ENCODE measurements at places on chromosomes 4 and X.

DNA sequence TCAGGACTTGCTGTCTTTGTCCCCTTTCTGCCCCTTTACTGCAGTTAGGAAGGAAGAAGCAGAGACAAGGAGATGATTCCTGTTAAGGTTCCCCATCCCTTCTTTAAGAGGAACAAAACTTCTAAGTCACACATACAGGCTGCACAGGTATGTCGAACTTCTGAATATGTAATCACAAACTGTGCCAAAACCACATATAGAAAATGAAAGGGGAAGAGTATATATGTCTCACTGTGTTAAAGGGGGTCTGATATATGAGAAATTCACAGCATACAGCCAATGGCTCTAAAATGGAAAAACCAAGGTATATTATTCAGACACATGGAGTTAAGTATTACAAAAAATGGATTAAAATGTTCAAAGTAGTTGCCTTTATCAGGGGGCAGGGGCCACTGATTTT lies 11.7 kb downstream of the CFAP97 start:
- DNase-seq: no peak

DNA sequence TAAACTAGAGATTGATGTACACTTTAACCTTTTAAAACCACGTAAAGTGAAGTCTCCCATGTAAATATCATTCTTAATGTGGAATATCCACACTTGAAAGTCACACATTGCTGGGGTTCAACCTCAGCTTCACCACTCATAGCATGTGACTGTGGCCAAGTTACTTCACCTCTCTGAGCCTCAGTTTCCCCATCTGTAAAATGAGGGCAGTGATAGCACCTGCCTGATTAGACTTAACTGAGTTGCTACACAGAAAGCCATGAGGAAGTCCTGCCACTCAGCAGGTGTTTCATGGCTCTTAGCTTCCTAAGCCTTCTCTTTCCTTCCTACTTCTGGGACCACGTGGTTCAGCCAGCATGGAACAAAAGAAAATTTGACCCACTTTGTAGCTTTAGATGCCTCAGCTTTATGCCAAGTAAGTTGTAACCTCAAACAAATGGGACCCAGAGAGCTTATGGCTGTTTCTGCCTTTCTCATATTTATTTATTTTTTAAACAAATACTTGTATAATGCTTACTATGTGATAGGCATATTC lies 277.3 kb upstream of the KLF3 start:
- no peak for DNase-seq

DNA sequence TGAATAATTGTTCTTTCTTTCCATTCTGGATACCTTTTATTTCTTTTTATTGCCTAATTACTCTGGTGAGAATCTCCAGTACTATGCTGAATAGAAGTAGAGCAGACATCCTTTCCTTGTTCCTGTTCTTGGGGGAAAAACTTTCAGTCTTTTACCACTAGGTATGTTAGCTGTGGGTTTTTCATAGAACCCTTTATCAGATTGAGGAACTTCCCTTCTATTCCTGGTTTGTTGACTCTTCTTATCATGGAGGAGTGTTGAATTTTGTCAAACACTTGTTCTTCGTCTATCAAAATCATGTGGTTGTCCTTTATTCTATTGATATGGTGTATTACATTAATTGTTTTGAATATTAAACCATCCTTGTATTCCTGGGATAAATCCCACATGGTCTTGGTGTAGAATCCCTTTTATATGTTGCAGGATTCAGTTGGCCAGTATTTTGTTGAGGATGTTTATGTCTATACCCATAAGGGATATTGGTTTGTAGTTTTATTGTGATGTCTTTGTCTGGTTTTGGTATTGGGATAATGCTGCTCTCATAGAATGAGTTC lies 23.6 kb downstream of the SH3BP2 start:
- no peak for DNase-seq

GRCh38 chr4:54784161-54784671 lies 126.5 kb downstream of the KIT start:
- peak; percentile 19 for DNase-seq

DNA sequence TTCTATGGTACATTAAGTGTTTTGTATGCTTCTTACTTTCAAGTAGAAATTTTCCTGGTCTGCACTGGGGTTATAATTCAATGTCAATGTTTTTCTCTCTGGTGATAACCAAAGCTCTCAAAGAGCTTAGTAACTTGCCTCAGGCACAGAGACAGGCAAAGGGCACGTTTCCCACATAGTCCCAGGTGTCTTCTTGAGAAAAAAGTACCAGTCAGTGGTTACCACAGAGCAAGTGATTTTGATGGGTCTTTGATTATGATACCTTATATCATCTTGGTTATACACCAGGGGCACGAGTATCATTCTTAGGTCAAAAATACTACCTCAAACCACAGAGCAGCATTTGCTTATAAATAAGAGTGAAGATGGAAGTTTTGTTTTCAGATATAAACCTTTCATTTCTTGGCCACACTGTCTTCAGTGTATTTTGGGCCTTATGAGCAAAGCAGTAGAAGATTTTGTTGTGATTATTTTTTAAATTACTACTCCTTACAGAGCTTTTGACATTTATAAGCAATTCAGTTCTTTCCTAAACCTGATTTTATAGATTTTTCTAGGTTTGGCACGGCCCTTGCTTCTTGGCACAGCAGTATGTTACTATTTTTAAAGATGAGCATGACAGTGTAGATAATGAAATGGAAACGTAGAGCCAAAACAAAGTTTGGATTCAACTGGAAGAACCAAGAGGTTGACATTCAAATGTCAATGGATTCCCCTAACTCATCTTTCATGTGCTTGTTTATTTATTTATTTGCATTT lies 85.3 kb upstream of the TLL1 start:
- no peak for DNase-seq

GRCh38 chr4:28675582-28675981 lies 1814.9 kb downstream of the STIM2 start:
- DNase-seq: no peak

DNA sequence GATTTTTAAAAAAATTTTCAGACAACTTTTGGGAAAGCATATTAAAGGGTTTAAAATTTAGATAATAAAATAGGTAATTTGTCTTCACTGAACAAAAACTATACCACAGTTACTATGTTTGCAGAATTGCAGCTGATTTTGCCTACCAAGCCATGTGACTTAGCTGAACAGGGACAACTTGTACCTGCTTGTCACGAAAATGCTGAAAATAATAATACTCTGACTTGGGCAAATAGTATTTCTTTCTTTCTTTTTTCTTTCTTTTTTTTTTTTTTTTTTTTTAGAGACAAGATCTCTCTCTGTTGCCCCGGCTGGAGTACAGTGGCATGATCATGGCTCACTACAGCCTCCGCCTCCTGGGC lies 225.2 kb upstream of the PPP1R2C start:
- DNase-seq: no peak

DNA sequence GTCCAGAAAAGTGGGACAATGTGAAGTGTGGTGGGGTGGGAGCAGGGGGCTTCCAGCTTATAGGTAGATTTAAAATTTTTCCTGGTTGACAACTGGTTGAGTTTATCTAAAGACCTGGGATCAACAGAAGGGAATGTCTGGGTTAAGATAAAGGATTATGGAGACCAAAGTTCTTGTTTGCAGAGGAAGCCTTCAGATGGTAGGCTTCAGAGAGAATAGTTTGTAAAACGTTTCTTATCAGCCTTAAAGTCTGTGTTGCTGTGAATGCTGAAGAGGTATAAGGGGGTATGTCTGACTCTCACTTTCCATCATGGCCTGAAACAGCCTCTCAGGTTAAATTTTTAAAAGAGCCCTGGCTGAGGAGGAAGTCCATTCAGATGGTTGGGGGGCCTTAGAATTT lies 20.5 kb downstream of the MGST2 start:
- peak; percentile 60 for DNase-seq

- DNase-seq: no peak
Observed at GRCh38 chr4:177902386-177902785, 460.1 kb upstream of the AGA start.

- no peak for DNase-seq
Observed at GRCh38 chr4:175988511-175988910, 77.1 kb upstream of the WDR17 start.

DNA sequence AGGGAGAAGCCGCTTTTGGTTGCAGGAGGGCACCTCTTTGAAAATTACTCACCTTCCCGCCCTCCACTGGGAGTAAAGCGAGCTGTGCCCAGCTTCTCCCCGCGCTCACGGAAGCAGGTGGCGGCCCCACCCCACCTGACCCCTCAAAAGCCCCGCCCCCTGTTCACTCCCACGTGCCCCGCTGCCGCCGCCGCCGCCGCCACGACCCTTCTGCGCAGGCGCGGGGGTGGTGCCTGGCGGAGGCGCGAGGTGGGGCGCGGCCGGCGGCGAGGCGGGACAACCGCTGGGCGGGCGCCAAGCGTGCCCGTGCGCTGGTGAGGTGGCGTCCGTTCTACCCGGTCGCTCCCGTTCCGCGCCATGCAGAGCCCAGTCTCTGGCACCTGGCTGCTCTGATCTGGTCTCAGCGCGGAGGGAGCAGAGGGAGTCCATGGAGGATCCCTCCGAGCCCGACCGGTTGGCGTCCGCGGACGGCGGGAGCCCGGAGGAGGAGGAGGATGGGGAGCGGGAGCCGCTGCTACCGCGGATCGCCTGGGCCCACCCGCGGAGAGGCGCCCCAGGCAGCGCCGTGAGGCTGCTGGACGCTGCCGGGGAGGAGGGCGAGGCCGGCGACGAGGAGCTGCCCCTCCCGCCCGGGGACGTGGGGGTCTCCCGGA lies at the start of gene PI4K2B:
Gene PI4K2B, plus strand, starts transcription at position 297 of the 653 bp plus-strand sequence. Its CDS starts 131 bp downstream, at position 428.
- peak; percentile 96 for DNase-seq

DNA sequence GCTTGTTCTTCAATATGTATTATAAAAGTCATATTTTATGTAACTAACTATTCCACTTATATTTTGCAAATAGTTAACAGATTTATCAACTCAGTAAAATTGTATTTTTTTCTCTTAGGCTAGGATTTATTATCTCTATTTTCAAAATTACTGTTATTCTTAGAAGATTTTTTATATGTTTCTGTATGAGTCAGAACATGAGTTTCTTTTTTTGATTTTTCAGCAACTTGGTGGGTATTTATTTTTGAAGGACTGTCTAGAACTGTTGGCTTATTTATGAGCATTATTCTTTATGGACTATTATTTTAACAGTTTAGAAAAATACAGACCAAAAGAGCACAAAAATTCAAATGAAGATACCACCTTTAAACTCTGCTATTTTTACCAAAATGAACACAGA lies 6.8 kb downstream of the AIMP1 start:
- DNase-seq: no peak

DNA sequence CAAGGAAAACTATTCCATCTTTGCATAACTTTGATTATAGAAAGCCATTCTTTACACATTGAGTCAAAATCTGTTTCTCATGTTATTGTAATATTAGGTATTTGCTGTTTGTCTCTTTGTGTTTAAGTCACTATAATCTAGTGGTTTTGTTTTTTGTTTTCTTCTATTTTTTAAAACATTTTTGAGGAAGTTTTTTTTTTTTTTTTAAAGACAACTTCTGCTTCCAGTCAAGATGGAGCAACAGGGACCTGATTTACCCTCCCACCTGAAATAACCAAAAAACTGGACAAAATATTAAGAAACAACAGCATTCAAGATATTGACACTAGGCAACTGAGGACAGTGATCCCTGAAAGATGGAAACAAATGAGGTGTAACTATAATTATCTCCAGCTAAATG lies 18.4 kb upstream of the NSUN7 start:
- no peak for DNase-seq

DNA sequence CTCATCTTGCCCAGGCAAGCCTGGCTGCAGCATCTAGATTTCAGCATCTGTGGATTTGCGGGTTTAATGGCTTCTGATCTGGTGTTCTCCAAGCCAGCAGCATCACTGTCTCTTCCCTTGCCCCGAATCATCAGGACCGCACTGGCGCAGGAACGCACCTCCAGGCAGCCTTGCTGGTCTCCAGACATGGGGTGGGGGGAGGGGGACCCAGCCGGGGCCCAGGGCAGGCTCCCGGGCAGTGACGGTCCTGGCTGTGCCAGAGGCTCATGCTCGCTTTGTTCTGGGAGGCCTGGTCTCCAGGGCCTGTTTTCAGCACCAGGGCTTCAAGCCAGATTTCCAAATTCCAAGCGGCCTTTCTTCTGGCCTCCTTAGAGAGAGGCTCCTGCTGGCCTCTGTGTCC lies 4.9 kb downstream of the CFAP99 start:
- DNase-seq: no peak

- no peak for DNase-seq
Observed at GRCh38 chrX:124086411-124086810, 124.9 kb downstream of the STAG2 start.

GRCh38 chr4:6695660-6696610 lies 2.3 kb downstream of the S100P start:
- peak; percentile 87 for DNase-seq

All from hematopoietic multipotent progenitor cell treated with erythropoietin and hydrocortisone succinate and interleukin-3 and kit ligand, for 6 days (in vitro differentiated cells).